ENCODE measurements at places on chromosomes 6 and 20.

GRCh38 chr6:164871783-164872182 is 437.6 kb downstream of the C6orf118 start:
- DNase-seq, result no peak

- DNase-seq, result no peak
Measured at GRCh38 chr20:58714340-58714922, 21.8 kb downstream of the NPEPL1 start.

GRCh38 chr6:33962246-33963027 is 158.6 kb upstream of the MLN start:
- DNase-seq, result no peak

DNA sequence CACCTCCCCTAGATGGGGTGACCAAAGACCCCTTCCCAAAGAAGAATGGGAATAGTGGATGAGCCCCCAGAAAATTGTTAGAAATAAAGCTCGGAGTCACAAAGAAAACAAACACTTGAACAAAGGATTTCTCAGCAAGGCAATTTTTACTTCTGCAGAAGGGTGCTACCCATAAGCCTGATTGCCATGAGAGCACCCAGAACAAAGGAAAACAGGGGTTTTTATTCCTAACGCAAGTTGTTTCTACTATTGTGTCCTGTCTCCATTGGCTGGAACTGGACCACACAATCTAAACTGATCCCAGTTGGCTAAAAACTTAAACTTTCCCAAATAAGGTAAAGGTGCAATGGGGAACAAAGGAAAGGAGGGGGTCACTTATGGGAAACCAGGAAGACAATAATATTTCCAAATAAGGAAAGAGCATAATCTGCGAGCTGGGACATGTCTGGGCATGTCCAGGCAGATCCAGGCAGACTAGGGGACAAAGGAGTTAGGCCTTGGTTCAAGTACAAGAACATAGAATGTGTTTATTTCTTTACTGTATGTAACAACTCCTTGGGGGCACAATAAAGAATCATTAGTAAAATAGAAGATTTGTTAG is 20.0 kb downstream of the HLA-B start:
- no peak for DNase-seq

DNA sequence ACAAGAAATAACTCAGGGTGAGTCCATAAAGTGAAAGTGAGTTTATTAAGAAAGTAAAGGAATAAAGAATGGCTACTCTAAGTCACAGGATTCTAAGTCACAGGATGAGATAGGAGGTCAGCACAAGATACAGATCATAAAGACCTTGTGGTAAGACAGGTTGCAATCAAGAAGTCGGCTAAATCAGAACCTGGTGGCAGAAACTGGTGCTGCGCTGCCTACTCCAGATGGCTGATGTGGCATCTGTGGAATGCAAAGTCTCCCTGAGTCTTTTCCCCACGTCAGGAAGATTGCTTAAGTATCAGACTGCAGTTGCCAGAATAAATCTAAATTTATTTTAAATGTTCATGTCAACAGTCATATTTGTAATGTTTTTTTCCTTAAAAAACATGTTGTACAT is 10.7 kb upstream of the KCNK15 start:
- DNase-seq, result no peak

- no peak for DNase-seq
Measured at GRCh38 chr6:88454658-88455057, 288.5 kb upstream of the CNR1 start.

- DNase-seq, result no peak
Measured at GRCh38 chr20:63397946-63398450, 36.8 kb upstream of the CHRNA4 start.

- no peak for DNase-seq
Measured at GRCh38 chr6:128118401-128118800, 217.5 kb upstream of the THEMIS start.

- no peak for DNase-seq
Measured at GRCh38 chr20:58621906-58622548, 29.1 kb upstream of the STX16 start.

DNA sequence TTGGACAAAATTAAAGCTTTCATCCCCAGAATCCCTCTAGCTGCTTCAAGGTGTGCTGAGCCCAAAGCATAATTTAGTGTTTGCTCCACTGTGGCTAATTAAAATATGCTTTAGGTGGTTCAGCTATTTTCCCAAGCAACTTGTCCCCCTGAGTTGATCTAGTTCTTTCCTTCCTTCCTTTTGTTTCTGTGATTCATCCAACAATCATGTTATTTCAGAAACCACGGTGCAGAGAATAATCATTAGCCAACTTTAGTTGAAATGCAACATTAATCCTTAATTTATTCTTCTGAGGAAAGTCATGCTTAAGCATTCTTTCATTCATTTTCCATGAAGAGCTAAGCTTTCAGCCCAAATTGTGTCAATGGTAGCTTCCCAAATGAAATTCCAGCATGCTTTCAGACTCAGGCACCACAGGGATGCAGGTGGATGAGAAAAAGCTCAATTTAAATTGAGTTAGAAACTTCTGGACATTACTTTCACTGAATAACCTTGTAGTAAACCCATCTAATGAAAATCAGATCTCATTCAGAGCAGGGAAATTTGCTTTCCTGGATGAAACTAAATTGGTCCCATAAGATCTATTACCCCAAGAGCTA is 209.0 kb upstream of the NT5E start:
- no peak for DNase-seq

GRCh38 chr20:37501940-37502339 is 19.1 kb upstream of the NNAT start:
- no peak for DNase-seq

DNA sequence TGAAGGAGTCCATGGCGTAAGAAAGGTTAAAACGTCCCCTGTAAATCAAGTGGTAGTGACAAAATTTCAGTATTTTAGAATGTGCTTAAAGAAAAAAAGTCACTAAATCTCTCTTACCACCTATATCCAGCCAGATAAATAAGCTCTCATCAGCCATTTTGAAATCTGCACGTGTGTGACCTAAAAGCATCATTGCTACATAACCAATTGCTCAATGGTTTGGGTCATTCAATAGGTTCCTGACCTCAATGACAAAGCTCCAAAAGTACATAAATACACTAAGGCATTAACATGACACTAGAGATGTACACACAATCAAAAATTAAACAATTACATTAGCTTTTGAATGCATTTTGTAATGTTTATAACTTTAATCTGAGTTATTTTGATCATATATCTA is 272.4 kb downstream of the GMDS start:
- DNase-seq, result no peak

DNA sequence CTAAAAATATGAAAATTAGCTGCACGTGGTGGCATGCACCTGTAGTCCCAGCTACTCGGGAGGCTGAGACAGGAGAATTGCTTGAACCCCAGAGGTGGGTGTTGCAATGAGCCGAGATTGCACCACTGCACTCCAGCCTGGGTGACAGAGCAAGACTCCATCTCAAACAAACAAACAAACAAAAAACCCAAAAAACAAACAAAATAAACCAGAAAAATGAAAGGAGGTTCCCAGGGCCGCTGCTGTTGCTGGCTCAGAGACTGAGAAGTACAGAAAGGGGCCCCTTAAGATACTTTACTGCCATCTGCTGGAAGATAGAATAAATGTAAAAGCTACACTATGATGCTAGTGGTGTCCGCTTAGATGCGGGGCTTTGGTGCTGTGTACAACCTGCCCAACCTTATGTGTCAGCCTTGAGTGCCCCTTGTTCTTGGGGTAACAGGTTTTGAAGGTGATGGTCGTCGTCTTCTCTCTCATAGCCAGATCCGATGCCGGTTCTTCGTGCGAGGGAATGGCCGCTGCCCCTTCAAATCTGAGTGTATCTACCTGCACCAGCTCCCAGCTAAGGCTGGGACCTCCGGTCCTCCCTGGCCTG is 2.8 kb upstream of the FANCE start:
- DNase-seq, result no peak

DNA sequence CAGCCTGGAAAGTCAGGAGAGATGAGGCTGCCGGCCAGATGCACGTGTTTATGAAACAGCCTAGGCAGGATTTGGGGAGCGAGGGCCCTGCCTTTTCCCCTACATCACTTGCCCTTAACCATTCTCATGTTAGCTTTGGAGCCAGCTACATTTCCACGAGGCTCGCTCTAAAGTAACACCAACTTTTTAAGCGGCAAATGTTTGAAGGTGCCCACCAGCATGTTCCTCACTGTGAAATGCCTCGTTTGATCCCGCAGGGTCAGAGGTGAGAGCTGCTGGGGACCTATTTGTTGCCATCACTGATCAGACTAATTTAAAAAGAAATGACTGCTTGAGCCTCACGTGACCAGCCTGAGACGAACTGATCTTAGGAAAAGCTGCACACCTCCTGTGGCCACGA is 51.6 kb upstream of the DACT2 start:
- DNase-seq, result no peak

- no peak for DNase-seq
Measured at GRCh38 chr20:46640536-46641311, 10.5 kb downstream of the SLC13A3 start.

DNA sequence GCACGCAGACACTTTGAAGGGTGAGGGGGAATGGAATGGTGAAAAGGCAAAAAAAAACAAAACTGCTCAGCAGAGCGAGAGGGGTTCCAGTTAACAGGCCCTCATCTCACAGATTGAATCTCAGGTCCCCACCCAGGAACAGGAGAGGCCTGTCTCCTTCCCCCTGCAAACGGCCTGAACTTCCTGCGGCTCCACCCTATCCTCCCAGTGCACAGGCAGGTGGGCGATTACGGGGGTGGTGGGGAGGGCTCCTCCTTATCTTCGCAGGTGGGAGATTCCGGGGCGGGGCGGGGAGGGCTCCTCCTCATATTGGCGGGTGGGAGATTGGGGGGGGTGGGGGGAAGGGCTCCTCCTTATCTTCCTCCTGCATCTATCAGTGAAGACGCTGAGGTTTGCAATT is 129.0 kb downstream of the SOX4 start:
- no peak for DNase-seq

Measured in stimulated activated CD4-positive, alpha-beta T cell treated with anti-CD3 and anti-CD28 coated beads, TNF-alpha, amount 100 ng/mL, for 4 hours (primary cell).